ENCODE measurements at places on chromosomes 2 and 18.

DNA sequence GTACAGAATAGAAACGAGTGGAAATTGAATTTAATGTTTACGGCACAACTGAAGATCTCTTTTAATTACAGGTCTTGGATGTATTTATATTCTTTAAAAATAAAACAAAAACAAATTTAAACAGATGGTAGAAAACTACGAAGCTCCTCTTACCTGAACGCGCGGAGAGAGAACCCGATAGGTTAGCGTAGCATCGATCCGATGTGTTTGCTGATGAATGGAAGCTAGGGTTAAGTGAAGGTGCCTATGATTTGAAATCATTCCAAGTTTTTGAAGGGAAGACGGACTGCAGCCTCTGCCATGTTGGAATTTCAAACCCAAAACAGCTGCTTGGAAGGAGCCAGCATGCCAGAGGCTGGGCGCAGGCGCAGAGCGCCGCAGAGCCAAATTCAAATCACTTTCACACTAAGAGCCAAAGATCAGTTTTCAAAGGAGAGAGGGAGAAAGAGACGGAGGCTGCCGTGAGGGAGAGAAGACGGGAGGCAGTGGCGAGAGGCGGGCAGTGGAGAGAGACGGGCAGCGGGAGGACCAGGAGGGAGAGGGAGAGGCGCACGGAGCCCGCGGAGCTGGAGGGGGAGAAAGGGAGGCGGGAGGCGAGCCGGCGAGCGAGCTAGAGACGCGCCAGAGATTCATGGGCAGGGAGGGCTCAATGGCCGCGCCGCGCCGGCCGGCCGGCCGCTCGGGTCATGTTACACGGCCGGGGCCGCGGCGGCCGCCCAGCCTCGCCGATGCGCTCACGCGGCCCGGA lies at the start of gene FIGN:
Gene FIGN, minus strand, starts transcription at position 324 of the 748 bp plus-strand sequence. CDS start 1,081 bp downstream, outside the sequence.
- no peak for DNase-seq

DNA sequence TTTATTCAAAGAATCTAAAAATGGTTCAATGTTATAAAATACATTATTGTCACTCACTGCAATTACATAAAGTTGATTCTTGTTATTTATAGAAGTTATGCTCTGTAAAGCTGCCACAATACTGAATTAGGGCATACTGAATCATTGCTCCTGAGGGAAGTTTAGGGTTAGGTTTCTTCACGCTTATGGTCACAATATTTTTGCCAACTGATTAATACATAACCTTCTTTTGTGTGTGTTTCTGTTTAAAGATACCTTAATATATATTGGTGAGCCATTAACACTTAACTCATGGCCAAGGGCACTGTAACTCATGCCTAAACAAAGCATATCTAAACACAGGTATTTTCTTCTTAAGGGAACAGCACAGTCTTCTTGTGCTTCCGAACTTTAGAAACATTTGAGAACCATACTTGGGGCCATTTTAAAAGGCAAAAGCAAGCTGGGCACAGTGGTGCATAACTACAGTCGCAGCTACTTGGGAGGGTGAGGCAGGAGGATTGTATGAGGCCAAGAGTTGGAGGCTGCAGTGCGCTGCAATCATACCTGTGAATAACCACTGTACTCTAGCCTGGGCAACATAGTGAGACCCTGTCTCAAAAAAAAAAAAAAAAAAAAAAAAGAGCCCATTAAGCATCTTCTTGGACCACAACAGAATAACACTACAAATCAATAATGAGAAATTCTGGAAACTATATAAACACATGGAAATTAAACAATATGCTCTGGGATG lies 15.6 kb downstream of the DARS1 start:
- no peak for DNase-seq

- no peak for DNase-seq
Measured at GRCh38 chr18:45441110-45441847, 174.0 kb upstream of the SLC14A2 start.

DNA sequence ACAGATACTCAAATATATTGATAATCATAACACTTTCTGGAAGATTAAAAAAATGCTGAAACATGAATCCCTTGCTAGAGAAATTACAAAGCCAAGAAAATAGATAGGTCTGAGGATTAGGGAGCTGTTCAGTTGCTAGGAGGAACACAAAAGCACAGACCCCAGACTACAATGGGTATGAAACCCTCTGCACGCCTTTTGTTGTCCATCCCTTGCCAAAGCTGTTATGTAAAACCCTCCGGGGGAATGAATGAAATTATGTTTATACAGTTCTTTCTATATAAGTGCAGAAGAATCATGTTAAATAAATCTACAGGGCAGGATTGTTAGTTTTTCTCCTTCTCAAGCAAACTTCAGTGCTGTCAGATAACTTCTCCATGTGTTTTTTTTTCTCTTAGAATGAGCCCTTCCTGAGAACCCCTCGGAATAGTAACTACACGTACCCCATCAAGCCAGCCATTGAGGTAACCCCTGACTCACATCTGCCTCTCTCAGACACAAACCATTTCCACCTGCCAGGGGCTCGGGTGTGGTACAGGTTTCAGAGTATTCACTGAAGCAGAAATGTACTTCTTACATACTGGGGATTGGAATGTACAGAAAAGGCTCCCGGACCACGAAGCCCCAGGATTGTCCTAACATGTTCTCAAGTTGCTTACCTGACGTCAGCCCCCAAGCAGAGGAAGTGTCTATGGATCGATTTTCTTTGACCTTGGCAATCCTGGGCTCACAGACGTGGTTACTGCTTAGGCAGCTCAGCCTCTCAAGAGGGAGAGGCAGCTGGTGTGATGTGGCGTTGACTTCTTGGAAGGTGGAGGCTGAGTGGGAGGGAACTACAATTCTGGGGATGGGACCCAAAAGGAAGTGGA lies 118.0 kb downstream of the PLB1 start:
- no peak for DNase-seq

DNA sequence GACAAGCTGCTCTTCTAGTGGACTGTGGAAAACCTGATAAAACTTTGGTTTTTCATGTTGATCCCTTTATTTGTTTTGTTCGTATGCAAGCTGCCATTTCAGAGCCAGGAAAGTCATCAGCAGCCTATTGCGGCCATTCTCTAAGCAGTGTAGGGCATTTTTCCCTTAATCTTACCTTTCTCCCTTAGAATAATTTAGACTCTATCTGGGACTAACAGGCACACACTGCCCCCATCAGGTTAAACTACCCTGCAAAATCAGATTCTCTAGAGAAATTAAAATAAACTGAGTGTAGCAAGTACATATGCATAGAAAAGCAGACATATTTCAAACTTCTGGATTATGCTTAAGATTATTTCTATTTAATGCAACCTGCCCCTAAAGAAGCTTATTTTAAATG lies 347.5 kb downstream of the METTL4 start:
- DNase-seq: no peak

- no peak for DNase-seq
Measured at GRCh38 chr2:38474021-38474456, 97.0 kb upstream of the ATL2 start.

GRCh38 chr2:20568501-20569463 lies 82.1 kb downstream of the HS1BP3 start:
- no peak for DNase-seq

GRCh38 chr2:29189052-29189451 lies 73.8 kb downstream of the CLIP4 start:
- DNase-seq: no peak

GRCh38 chr18:48997985-48998831 lies 47.4 kb upstream of the SMAD7 start:
- DNase-seq: no peak

GRCh38 chr2:128284037-128284441 lies 34.6 kb downstream of the HS6ST1 start:
- no peak for DNase-seq

- DNase-seq: no peak
Measured at GRCh38 chr2:223970343-223971128, 13.3 kb downstream of the MRPL44 start.

DNA sequence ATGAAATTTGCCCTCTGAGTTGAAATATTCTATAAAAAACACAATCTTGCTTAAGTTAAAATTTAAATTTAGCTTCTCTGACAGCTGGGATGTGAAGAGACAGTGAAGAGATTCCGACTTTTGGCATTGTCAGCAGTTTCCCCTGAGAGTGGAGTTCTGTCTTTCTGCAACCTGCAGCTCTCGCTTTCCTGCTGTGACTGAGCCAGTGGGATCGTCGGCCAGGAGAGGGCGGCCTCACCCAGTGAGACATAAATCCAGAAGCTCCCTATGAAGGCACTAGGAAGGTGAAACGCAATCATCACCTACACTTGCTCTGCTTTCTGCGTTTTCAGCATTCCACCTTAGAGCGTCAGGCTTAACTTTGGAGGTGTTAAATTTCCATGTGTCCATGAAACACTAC lies 75.4 kb upstream of the HNMT start:
- DNase-seq: no peak

GRCh38 chr18:33761363-33761762 lies 183.3 kb downstream of the ASXL3 start:
- DNase-seq: no peak

GRCh38 chr2:14978845-14979244 lies 346.3 kb downstream of the LRATD1 start:
- no peak for DNase-seq

DNA sequence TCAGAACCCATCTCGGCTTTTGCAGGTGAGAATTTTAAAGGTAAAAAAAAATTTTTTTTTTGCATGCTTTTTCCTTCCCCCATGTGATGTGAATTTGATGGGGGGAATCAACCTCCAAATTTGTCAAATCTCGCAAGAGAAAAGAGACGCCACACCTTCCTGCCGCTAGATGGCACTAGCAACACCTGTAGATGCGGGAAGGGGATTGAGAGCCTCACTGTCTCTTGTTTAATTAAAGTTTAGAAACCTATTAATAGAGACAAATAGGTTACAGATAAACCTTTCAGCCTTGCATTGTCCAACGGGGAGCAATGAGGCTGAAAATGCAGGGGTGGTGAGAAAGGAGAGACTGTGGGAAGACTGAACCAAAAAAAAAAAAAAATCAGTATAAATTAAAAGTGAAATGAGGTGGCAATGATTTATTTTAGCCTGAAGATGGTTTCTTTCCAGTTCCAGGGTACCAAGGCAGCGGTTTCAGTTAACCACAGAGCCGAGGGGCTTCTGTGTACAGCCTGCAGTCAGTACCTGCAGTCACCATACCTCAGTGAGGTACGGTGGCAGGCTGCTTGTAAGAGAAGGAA lies 84.6 kb downstream of the NRP2 start:
- DNase-seq: no peak

- DNase-seq: no peak
Measured at GRCh38 chr2:222827417-222827816, 33.4 kb upstream of the ACSL3 start.

- DNase-seq: no peak
Measured at GRCh38 chr2:23009545-23010149, 375.3 kb upstream of the KLHL29 start.

DNA sequence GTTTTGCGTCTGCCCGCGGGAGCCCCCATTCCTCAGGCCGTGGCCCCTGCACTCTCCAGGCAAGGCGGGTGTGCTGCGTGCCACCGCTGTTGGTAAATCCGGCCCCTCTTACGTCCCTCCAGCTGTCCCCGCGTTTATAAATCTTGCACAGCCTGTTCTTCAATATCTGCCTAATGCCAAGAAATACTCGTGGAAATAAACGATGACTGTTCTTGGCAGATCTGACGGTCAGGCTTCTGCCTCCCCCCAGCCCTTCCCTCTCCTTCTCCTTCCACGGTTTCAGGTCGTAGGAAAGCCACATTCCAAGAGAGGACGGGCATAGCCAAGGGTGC lies 20.5 kb downstream of the ODC1 start:
- DNase-seq: no peak

DNA sequence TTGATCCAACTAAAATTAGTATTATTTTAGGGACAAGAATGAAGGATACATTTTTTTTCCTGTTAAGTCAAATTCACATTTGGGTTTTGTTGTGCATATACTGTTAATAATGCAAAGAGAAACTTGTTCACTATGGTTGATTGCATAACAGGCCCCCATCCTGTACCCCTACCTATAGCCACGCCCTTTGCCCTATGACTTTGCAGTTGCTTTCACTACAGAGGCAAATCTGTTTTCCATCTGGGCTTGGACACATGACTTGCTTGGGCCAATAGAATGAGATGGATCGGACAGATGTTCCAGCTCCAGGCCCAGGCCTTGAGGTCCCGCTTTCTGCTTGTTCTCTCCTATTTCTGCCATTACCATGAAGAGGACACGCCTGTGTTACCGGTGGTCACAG lies 278.5 kb upstream of the HNRNPA3 start:
- DNase-seq: no peak

DNA sequence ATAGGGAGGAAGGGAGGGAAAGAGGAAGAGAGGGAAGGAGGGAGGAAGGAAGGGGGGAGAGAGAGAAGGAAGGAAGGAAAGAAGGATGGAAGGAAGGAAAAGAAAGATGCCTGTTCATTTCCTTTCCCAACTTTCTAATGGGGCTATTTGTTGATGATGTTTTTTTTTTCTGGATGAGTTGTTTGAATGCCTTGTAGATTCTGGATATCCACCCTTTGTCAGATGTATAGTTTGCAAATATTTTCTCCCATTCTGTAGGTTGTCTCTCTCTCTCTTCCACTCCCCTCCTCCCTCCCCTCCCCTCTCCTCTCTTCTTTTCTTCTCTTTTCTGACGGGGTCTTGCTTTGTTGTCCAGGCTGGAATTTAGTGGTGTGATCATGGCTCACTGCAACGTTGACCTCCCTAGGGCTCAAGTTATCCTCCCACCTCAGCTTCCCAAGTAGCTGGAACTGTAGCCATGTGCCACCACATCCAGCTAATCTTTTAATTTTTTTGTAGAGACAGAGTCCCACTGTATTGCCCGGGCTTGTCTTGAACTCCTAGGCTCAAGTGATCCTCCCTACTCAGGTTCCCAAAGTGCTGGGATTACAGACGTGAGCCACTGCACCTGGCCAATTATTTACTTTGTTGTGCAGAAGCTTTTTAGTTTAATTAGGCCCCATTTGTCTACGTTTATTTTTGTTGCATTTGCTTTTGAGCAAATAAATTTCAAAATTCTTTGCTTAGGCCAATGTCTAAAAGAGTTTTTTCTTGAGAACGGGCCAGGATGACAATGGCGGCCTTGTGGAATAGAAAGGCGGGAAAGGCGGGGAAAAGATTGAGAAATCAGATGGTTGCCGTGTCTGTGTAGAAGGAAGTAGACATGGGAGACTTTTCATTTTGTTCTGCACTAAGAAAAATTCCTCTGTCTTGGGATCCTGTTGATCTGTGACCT lies 57.3 kb upstream of the FAM117B start:
- no peak for DNase-seq

DNA sequence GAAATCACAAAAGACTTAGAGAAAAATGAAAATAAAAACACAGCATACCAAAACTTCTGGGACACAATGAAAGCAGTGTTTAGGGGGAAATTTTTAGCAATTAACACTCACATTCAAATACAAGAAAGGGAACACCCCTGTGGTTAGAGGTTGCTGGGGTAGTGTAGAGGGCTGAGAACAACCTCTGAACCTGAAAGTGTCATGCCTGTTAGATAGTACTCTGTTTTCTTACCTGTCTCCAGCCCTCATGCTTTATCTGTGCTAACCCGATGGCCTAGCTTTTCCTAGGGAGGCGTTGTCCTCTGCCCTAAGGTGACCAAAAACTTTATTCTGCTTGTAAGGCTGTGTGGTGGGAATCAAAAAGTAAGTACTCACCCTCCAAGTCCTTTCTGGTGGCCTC lies 122.6 kb upstream of the OTX1 start:
- no peak for DNase-seq

- DNase-seq: no peak
Measured at GRCh38 chr2:218344090-218344754, 12.4 kb upstream of the CATIP start.

- no peak for DNase-seq
Measured at GRCh38 chr2:10368491-10369231, 66.0 kb downstream of the HPCAL1 start.

Measured in activated gamma-delta T cell (primary cell).